ENCODE measurements at places on chromosomes 5 and 9. TPM values are rescaled to one million over a fixed set of nuclear protein-coding genes. Genes with fewer than 3 reads are reported as not detected.

DNA sequence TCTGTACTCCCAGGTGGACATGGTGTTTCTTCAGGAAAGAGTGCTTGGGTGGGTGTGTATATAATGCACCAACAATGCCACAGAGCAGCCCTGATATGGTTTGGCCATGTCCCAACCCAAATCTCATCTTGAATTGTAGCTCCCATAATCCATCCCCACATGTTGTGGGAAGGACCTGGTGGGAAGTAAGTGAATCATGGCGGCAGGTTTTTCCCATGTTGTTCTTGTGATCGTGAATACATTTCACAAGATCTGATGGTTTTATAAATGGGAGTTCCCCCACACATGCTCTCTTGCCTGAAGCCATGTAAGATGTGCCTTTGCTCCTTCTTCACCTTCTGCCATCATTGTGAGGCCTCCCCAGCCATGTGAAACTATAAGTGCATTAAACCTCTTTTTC, 158.5 kb downstream of the NR3C1 start:
- no peak for DNase-seq

GRCh38 chr5:94693043-94693822, 74.8 kb downstream of the SLF1 start:
- peak; percentile 19 for DNase-seq

GRCh38 chr5:80712919-80713318, 58.1 kb upstream of the DHFR start:
- DNase-seq, result no peak

GRCh38 chr9:69371001-69371400, 46.0 kb downstream of the ENTREP1 start:
- no peak for DNase-seq

GRCh38 chr5:108531367-108532128, 149.7 kb upstream of the FBXL17 start:
- DNase-seq, result no peak

DNA sequence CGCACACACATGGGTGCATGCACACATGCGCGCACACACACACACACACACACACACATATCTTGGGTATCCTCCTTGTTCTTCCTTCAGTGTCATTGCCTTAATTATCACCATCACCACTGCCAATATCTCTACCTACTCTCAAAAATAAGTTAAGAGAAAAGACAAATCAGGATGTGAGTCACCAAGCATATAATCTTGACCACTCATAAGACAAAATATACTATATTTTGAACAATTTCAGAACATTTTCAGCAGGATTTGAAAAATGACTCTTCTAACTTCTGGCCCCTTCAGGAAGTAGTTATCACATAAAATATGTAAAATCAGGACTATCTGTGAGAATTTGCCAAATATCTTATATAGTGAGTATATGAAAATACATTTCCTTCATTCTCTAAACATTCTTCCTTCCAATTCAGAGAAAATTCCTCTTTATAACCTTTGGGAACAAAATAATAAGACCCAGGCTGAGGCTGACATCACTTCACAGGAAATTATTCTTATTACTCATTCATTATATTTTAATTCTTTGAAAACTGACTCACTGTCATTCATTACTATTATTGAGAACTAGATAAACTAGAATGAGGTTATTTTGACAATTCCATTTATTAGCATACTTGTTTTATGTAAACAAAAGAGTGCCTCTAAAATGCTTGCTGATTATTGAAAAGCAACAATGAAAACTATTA, 772.0 kb upstream of the ACO1 start:
- DNase-seq, result no peak

GRCh38 chr5:133457439-133458355, 154.6 kb downstream of the FSTL4 start:
- no peak for DNase-seq

DNA sequence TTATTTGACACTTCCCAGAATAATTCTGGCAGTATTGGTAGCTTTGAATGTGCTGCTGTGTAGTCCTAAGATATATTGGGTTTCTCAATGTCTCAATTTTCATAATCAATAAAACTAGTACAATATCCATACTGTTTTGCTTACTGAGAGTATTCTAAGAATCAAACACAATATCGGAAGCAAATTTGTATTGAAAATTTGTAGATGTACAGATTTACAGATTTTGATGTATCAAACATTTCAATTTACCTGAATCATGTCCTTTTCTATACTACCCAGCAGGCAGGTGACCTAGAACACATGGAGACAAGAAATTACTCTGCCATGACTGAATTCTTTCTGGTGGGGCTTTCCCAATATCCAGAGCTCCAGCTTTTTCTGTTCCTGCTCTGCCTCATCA, at the start of gene OR13D1:
Gene OR13D1, plus strand, starts transcription at position 301 of the 400 bp plus-strand sequence. Its CDS starts 0 bp downstream, at position 301.
- DNase-seq, result no peak

- no peak for DNase-seq
Observed at GRCh38 chr5:75108515-75108914, 56.2 kb upstream of the GCNT4 start.

DNA sequence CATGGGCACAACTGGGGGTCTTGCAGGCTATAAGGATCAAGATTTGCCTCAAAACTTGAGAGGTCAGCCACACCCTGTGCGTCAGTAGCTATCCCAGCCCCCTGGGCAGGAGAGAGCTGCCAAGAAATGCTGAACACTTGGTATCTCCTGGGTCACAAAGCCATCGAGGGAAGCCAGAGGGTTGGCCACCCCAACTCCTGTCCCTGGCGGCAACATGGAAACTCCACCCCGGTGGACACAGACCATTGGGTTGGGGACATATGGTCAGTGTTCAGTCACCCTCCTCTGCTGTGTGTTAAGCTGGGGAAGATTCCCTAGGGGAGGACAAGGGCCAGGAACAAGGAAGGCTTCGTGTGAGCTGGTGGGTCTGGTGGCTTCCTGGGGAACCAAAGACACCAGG, 140.6 kb downstream of the C5orf15 start:
- no peak for DNase-seq

GRCh38 chr9:113955076-113955752, 79.1 kb downstream of the ZNF618 start:
- no peak for DNase-seq

- no peak for DNase-seq
Observed at GRCh38 chr5:31962871-31963307, 211.2 kb downstream of the GOLPH3 start.

PDE6A gene
- not detected for polyA plus RNA-seq

- no peak for DNase-seq
Observed at GRCh38 chr5:78637468-78637867, 11.1 kb downstream of the LHFPL2 start.

DNA sequence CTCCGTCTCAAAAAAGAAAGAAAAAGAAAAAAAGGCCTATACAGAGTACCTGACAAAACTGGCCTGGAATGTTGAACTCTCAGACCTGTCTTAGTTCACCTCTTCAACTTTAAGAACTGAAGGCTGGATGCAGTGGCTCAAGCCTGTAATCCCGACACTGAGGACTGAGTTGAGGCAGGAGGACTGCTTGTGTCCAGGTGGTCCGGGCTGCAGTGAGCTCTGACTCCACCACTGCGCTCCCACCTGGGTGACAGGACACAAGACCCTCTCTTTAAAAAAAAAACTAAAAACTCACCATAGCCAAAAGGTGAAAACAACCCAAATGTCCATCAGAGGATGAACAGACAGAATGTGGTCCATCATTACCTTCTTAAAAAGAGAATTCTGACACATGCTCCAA, 6.4 kb downstream of the MRPL41 start:
- no peak for DNase-seq

FOXD4L3 gene
- not detected for polyA plus RNA-seq

SLC27A6 gene
- polyA plus RNA-seq, result not detected

ZFR gene
- polyA plus RNA-seq, result 63.1 TPM

GRCh38 chr5:6721442-6721841, 8.2 kb downstream of the TENT4A start:
- no peak for DNase-seq

DNA sequence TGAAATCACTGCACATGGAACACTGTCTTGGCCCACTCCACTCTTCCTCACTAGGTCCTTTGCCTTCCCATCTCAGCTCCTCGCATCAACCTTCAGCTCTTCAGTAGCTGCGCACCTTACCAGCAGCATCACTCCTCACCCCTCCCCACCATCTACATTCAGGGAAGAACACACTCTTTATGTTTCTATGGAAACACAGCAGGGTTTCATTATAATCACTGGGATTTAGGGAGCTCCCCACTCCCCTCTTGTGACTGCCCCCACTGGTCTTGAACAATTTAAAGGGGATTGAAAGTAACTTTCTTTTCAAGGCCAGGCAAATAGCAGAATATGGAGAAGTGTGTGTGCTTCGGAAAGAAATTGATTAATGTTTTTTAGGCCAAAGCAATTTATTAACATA, 111.2 kb downstream of the INSYN2B start:
- DNase-seq, result no peak

DNA sequence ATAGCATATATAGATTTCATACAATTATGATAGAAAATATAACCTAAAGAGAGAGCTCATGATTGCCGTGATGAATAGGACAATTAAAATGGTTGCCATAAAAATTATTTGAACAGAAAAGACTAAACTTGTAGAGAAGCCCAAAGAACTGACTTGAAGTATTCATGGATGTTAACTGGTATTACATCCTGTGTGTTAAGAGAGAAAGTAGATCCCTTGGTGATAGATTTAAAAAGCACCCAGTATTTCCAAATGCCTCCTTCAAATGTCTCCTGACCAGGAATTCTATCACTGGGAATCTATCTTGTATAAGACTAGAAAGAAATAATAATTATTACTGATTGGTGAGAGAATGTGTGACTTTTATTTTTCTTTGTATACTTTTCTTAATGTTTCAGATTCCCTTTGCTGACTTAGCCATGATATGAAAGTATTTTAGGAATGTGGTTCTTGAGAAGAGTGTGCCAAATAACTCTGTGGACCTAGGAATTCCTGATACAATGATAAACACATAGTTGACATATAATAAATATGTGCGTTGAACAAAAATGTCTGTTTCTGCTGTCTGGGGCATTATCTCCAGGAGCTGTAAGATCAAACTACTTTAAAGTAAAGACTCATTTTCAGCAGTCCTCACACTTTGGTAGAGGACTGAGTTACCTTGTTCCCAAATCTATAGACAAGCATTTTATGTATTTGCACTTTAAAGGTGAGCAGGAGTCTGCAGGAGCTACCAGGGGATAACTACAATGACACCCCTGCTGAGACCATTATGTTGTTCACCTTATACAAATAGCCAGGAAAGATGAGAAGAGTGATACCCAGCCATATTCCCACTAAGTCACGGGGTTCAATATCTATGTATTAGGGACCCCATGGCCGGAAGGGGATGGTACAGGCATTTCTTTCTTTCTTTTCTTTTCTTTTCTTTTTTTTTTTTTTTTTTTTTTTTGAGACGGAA, 211.1 kb upstream of the TLE4 start:
- no peak for DNase-seq

PCDHGA10 gene
- polyA plus RNA-seq, result not detected

POLK gene
- polyA plus RNA-seq, result 8.0 TPM

DNA sequence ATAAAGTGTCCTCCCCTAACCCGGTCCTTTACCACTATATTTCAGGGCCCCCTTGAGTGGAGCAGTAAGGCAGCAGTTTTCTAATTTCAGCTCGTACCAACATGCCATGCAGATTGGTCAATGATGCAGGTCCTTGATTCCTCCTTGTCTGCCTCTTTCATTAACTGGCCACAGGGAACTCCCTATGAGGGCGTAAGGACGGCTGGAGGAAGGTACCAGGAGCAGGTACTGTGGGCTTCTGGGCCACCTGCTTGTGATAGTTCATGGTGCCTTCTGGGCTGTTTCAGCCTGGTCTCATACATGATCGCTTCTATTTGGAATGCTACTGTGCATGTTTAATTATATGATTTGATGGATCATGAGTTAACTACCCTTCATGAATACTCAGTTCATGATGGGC, 9.4 kb upstream of the ZFR start:
- no peak for DNase-seq

- DNase-seq, result no peak
Observed at GRCh38 chr9:123315635-123316034, 40.4 kb upstream of the CRB2 start.

GRCh38 chr5:139788294-139788910, 7.2 kb upstream of the PSD2 start:
- no peak for DNase-seq

DNA sequence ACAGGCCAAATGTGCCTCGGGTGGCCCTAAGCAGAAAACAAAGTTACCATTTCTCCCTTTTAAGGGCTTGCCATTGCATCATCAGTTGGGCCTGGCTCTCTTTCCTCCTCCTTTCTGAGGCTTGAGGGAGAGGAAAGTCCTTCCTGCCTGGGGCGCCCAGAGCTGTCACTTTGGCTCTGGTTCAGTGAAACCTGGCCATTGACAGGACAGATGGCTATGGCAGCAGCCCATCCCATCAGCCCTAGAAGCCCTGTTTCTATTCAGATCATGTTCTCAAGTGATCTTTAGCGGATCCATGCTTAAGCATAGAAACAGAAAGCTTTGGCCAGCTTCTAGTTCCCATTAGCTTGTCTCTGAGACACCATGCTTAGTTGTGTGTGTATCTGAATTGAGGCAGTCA, 293.4 kb downstream of the YTHDC2 start:
- DNase-seq, result no peak

DNA sequence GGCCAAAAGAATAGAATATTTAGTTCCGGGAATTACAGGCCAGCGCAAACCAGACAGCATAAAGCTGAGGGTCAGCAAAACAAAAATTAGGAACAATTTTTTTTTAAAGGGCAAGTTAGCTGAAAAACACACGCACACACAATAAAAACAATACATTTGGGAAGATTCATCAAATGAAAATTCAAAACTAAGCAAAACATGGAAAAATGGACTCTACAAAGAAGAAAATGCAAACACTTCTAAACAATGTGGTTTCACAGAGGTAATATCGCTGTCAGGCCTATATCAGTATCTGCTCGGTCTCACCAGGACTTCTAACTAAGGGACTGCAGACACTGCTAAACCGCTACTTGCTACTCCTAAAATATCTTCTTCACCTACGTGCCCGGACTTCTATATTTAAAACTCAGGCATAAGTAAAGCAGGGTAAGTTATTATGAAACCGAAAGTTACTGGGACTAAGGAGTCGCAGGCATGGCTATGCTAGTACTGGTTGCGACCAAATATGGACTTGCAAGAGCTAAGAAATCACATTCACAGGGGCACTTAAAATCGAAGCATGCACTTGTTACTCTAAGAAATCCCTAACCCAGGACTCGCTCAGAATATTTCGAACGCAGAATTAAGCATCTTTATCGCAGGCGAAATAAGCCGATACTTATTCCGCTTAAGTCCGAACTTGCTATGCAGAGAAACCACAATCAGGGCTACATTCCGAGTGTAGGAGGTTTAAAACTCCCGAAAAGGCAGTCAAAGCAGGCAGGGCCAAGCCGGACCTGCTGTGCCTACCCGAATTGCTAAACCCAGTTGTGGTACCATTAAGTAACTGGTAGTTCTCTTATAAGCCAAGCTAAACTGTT, 2.3 kb downstream of the ANXA2R start:
- peak; percentile 71 for DNase-seq

- DNase-seq, result no peak
Observed at GRCh38 chr9:120982836-120983235, 56.2 kb upstream of the TRAF1 start.
